ENCODE measurements at places on chromosomes 5 and 9. TPM values are rescaled to one million over a fixed set of nuclear protein-coding genes. Genes with fewer than 3 reads are reported as not detected.

The FOXD4L5 gene
- 0.04 TPM for total RNA-seq

DNA sequence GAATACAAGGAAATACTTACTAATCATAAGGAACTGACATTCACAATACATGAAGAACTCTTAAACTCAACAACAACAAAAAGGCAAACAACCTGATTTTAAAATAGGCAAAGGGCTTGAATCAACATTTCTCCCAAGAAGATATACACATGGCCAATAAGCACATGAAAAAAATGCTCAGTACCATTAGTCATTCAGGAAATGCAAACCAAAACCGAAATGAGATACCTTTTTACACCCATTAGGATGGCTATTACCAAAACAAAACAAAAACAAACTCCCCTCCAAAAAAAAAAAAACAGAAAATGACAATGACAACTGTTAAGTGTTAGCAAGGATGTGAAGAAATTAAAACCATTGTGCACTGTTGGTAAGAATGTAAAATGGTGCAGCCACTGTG is 104.1 kb upstream of the ZNF462 start:
- no peak overlapping the region for H3K4me3 ChIP-seq
- no peak overlapping the region for H3K27ac ChIP-seq
- H3K4me1 ChIP-seq: peaks cover 10% of the 10 kb centered on the region
- no peaks in the 10 kb centered on the region for H3K36me3 ChIP-seq
- DNase-seq: peak; percentile 40
- H3K27me3 ChIP-seq: no peaks in the 10 kb centered on the region

DNA sequence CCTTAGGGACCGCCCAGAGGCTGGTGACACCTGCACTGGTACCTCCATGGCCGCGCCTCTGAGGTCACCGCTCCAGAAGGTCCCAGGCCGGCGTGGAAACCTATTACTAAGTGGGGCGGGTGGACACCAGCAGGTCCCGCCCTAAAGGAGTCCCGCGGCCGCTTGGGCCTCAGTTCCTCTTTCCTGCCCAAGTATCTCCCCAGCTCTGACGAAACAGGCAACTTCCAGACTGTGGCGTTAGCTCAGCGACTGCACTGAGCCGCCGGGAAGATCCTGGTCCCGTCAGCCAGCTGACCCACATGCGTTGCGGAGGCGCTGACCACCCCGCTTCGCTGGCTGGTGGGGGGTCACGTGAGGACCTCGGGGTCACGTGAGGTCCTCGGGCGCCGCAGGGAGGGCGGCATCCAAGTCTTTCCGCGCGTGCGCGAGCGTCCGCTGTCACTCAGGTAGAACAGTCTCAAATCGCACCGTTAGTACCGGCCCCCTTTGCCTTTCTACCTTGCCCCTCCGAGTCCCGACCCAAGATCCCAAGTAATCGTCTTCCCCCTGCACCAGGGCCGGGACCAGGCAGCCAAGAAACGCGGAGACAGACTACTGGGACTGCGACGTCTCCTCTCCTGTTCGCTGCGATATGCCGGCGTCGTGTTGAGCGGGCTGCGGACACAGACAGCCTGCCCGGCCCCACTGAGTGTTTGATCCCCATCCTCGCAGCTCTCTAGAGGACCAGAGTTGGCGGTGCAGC is 53.7 kb upstream of the KDM4C start:
- H3K27ac ChIP-seq: no peak overlapping the region
- peak; percentile 35 for DNase-seq
- H3K36me3 ChIP-seq: no peaks in the 10 kb centered on the region
- no peaks in the 10 kb centered on the region for H3K4me1 ChIP-seq
- H3K27me3 ChIP-seq: no peaks in the 10 kb centered on the region

DNA sequence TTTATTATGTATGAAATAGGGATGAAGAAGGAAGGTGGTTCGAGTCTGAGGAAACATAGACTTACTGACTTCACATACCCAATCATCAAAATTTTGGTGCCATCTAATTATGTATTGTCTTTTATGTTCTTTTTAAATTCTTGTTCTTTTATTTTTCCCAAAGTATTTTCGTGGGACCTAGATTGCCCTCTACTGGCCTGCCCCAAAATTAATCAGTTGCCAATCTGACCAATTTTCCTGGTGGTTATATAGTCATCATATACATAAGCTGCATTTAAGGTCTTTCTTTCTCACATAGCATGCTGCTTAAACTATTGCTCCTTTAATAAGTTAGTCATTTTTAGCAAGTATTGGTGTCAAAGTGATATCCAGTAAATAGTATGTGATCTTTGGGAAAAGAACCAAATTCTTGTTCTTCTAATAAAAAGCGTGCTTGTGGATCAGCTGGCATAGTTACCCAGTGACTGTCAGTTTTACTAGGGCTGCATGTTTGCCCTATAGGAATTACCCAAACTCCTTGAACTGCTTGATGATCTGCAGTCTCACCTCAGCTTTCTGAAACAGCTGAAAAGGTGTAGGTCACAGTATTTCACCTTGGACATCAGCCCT is 223.5 kb downstream of the SH3GL2 start:
- H3K4me1 ChIP-seq: no peaks in the 10 kb centered on the region
- no peak overlapping the region for H3K4me3 ChIP-seq
- DNase-seq: peak; percentile 58
- H3K27ac ChIP-seq: no peak overlapping the region

The RIC1 gene
- 16.0 TPM for total RNA-seq

DNA sequence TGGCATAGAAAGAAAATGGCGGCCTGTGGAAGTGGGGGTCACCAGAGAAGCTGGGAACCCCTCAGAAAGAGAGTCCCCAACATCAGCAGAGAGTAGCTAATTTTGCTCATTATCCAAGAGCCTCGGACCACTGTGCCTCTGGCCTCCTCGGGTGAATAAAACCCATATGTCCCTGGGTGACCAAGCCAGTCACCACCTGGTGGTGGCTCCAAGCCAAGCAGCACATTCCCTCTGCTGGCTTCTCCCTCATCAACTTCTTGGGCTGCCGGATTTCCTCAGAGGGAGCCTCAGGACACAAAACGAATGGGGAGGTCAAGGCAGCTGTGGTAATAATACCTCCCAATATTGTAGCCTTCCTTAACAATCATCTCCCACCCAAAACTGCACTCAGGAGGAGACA is 242.5 kb downstream of the NFIB start:
- H3K4me1 ChIP-seq: no peaks in the 10 kb centered on the region
- no peaks in the 10 kb centered on the region for H3K27me3 ChIP-seq
- no peaks in the 10 kb centered on the region for H3K36me3 ChIP-seq
- DNase-seq: no peak
- no peak overlapping the region for H3K4me3 ChIP-seq

The MSANTD3 gene
- total RNA-seq: 92.7 TPM

The ANKRA2 gene
- total RNA-seq: 4.4 TPM

The LTC4S gene
- total RNA-seq: 1.5 TPM

Measured in PC-3 (cell line).